ENCODE measurements at places on chromosomes 2 and 18.

- no peak for DNase-seq
These were observed 15.5 kb downstream of the NEURL3 start for GRCh38 chr2:96489663-96490062.

- DNase-seq = no peak
These were observed 303.8 kb upstream of the TRIB2 start for GRCh38 chr2:12412898-12413305.

DNA sequence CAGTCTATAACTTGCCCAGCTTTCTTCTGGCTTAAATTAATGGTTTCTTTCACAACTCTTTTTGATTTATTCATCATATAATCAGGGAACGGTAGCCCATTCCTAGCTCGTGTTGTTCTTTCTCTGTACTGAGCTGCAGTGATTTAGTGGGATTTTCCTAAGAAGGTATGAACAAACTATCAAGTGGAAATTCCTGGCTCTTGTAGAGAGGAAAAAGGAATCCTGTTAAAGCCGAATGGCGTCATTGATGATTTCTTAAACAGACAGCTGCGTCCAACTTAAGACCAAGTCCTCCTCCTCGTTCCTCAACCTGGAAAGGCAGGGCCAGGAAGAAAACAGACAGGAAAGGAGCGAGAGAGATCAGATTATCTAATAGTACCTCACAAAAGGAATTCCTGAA, 69.2 kb upstream of the CABLES1 start:
- DNase-seq = no peak

- no peak for DNase-seq
These were observed 160.4 kb downstream of the AGAP1 start for GRCh38 chr2:235654103-235654813.

DNA sequence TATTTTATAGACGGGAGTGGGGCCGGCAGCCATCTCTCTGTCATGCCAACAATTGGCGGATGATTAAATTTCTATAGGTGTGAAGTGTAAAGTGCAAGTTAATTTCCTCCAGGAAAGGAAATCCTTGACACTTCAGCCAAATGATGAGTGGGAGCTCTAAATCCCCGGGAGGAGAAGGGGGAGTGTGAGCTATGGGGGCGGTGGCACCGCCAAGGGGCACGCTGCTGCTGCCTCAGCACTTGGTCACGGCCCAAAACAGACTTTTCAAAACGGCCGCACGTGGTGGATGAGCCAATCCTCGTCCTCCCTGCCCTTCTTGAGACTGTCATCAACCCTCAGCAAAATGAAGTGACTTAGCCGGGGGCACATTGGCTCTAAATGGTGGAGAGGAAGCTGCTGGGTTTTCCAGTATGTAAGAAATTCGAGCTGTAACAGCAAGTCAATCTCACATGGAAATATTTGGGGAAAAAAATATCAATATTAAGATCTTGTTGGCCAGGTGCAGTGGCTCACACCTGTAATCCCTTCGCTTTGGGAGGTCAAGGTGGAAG, 200.8 kb downstream of the TFCP2L1 start:
- no peak for DNase-seq

- no peak for DNase-seq
These were observed 310.1 kb upstream of the NCKAP5 start for GRCh38 chr2:133878326-133878725.

DNA sequence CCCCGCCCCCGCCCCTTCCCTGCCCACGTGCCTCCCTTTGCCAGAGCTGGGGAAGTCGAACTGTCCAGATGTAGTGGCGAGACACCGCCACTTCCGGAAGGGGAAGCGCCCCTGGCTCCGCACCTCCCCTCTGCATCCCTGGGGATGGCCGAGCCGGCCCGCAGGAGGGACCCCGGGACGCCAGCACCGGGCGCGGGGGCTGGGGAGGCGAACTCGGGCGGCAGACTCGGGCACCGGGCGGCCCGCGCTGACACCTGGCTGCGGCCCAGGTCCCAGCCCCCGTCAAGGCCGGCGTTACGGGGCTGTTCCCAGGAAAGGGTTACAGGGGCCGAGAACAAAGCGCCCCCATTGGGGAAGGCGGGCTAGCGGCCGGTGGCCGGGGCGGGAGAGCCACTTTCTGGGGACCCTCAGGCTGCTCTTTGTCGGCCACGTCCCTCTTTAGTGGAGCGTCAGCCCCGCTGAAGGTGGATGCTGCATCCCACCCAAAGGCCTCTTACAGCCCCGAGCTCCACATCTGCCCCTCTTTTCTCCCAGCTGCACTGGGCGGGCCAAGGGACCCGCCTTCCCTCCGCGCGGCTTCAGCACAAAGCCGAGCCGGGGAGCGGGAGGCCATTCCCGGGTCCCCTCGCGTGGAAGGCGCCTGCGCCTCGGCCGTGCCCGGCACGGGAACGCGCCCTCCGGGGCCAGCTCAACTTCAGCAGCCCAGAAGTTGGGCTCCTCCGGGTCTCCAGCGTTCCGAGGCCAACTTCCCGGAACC, 1.3 kb downstream of the SDC1 start:
- DNase-seq = peak; percentile 61

DNA sequence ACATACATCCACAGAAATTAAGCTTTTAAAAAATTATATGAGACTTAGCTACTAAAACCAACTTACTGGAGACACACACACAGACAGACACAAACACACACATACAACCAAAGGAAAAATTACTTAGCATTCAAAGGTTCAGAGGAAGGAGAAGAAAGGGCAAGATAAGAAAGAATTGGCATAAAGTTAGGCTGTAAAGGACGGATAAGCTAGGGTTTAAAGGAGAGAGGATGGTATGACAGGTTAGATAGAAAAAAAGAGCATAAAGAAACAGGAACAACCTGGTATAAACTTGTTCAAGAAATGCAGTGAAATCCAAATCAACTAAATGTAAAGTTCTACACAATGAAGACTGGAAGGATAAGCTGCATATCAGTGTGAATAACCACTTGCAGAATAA, 73.4 kb downstream of the SLC66A3 start:
- DNase-seq = no peak

GRCh38 chr2:12352889-12353288, 363.8 kb upstream of the TRIB2 start:
- no peak for DNase-seq

DNA sequence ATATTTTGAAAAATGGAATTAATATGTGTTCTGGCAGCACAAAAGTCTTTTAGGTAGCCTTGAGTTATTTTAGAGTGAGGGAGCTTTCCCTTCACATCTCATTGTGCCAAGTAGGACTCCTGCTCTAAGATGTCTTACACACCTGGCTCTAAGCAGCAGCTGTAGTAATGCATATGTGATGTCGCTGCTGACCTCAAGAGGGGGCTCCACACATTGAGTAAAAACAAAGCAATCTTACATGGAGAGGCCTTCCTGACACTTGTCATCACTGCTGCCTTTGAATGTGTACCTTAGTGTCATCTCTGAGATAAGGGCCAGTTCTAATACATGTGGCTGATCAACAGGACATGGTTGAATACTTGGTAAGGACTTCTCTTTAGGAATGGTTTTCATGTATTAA, 75.8 kb downstream of the ACTR3 start:
- DNase-seq = no peak

- DNase-seq = no peak
These were observed 3.8 kb upstream of the FRZB start for GRCh38 chr2:182870227-182870626.

DNA sequence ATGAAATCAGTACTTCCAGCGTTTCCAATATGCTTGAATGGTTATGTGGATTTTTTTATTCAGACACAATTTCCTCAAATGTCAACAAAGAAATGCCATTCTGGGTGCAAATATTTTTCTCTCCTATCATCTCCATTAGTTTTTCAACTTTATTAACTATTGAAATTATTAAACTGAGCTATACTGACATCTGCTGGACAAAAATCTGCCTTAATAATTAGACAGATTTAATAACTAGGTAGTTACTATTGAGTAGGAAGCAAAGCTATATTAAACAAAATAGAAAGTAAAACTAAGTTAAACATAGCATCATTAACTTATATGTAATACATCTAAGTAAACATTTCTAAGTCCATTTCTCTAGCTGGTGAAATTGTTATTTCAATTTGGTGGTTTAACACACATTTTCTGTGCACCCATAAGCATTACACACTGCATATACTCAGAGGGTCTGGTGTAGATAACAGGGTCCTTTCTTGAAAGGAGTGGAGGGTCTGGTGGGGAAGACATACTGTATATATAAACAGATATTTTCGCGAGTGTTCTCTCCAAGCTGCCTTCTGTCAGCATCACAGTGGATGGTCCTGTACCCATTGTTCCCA, 77.0 kb downstream of the LANCL1 start:
- DNase-seq = no peak

DNA sequence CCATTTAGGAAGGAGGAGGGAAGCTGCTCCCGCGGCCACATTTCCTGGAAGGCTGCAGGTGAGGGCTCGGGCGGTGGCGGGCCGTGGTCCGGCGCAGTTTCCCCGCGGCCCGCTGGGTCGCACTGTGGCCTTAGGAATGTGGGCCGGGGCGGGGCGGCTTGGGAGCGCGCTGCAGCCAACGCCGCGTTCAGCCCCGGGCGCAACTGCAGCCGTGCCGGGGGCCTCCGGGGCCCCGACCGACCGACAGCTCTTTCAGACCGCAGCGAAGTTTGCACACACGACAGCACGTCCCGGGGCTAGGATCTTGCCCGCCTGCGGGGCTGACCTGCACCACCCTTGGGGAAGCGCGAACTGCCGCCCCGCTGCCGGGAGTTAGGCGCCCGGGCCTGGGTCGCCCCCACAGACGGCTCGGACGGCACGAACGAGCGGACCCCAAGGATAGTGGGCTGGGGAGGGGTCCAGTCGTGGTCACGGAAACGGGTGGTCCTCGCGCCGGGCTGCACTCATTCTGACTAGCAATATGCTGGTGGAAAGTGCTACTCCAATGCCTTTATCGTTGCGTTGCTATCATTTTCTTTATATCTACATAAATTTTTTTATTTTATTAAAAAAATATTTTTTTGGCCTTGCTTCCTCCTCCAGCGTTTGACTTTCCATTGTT, 69.9 kb upstream of the DLX2 start:
- peak; percentile 60 for DNase-seq

- no peak for DNase-seq
These were observed 497.2 kb upstream of the SYT4 start for GRCh38 chr18:43774497-43774896.

DNA sequence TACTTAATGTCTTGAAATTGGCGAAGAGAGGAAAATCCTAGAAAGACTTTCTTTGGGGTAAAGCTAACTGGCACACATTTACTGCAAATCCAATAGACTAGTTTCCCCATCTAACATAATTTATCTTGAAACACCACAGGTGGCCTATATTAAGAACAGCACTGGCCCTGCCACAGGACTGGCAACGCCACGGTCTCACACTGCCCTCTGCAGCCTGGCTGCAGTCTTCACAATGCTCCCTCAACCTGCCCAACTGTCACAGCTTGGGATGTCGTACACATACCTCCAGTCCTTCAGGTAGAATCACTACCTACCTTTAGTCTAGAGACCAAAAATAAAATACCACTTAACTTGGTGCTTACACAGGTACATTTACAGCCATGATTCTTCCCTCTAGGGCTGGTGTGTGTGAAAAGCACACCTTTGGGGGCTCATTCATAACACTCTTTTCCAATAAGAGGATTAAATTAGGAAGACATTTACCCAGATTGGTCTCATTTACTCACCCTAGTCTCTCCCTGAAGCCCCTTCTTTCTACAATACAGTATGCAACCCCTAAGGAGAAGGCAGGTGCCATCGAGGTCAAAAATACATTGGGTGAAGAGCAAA, 222.2 kb downstream of the C1D start:
- peak; percentile 62 for DNase-seq

- no peak for DNase-seq
These were observed 144.8 kb downstream of the ARHGAP28 start for GRCh38 chr18:6874315-6874714.

DNA sequence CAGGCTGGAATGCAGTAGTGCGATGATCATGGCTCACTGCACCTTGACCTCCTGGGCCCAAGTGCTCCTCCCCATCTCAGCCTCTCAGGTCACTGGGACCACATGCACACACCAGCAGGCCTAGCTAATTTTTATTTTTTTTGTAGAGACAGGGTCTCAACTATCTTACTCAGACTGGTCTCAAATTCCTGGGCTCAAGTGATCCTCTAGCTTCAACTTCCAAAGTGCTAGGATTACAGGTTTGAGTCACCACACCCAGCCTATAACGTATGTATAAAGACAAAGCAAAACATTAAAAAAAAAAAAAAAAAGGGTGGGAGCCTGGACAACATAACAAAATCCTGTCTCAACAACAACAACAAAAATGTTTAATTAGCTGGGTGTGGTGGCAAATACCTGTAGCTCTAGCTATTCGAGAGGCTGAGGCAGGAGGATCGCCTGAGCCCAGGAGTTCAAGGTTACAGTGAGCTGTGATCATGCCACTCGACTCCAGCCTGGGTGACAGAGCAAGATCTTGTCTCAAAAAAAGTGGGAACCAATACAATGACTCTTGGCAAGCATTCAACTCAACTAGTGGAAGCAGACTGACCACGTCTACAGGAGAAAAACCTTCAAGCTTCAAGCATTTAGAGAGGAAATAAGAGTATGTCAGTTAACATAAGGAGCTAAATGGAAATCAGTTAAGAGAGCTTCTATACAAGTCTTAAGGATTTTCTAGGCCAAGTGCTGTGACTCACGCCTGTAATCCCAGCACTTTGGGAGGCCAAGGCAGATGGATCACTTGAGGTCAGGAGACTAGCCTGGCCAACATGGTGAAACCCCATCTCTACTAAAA, 2.6 kb downstream of the GTF3C2 start:
- no peak for DNase-seq

DNA sequence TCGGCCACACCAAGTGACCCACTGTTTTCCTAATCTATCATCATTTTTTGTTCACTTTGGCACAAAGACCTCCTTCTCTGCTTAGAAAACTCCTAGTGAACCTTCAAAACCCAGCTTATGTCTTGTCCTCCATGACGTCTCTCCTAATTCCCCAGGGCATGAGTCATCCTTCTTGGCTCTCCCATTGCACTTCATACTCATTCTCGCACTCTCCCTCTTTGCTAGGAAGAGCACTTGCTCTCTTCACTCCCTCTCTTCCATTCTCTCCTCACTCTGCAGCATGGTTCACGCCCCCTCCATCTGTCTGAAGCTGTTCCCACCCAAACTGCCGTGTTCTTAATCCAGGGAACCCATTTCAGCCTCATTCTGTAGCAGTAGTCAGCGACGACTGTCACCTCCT, 103.9 kb downstream of the MRO start:
- no peak for DNase-seq

DNA sequence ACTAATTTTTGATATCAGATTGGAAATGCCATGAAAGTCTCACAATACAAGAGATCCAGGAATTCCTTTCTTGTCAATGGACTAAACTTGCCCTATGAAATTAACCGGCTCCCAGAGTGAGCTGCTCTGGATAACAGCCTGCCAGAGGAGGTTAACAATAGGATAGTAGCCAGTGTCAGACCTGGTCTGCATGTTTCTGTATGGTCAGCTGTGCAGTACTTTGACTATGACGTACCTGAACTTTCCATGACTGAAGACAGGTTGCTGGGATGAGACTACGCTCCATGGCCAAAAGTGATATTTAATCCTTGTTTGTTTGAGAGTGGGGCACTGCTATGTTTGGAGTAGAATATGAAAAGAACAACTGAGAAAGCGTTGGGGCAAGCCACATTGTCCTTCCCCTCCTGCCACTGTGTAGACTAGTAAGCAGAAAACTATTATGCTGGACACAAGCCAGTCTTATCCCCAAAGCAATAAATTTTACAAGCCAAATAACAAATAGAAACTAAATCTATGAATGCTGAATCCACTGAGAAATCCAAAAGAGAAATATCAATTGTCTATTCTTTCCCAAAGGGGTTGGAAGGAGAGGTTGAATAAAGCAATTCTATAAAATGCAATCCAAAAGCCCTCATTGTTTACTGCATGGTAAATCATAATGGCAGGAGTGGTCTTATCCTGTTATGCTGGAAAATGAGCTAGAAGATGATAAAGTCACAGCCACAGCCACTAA, 115.5 kb upstream of the CYP26B1 start:
- DNase-seq = no peak

GRCh38 chr2:181484851-181485637, 27.9 kb downstream of the ITGA4 start:
- no peak for DNase-seq

Measured in breast epithelium (tissue), 4 donors.